ENCODE measurements at places on chromosomes 6 and 20.

DNA sequence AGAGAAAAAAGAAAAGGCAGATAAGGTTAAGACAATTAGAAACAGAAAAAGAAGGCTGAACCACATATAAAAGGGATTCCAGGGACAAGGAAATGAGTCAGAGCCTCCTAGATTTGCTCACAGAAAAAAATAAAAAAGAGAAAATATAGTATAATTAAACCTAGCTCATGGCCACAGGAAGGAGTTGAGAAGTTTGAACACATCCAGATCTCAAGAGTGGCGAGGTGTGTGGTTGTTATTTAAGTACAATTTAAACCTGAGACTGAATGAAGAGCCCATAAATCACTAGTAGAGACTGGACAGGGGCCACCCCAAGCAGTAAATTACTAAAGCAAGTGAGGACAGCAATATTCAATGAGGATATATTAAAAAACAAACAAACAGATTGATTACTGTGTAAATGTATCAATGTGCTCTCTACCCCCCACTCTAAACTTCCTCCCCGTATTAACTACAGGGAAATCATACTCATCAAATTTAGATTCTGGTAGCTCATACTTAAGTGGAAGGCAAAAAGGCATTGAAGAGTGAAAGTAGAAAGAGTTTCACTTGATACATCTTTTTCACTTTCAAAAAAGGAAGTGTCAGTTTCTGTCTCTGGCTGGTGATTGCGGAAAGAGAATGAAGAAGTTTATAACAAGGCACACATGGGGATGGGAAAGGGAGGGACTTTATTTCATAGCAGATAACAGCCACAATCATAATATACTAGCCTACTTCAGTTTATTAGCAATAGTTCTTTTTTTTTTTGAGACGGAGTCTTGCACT, 49.3 kb upstream of the SCAF8 start:
- peak; percentile 25 for DNase-seq

DNA sequence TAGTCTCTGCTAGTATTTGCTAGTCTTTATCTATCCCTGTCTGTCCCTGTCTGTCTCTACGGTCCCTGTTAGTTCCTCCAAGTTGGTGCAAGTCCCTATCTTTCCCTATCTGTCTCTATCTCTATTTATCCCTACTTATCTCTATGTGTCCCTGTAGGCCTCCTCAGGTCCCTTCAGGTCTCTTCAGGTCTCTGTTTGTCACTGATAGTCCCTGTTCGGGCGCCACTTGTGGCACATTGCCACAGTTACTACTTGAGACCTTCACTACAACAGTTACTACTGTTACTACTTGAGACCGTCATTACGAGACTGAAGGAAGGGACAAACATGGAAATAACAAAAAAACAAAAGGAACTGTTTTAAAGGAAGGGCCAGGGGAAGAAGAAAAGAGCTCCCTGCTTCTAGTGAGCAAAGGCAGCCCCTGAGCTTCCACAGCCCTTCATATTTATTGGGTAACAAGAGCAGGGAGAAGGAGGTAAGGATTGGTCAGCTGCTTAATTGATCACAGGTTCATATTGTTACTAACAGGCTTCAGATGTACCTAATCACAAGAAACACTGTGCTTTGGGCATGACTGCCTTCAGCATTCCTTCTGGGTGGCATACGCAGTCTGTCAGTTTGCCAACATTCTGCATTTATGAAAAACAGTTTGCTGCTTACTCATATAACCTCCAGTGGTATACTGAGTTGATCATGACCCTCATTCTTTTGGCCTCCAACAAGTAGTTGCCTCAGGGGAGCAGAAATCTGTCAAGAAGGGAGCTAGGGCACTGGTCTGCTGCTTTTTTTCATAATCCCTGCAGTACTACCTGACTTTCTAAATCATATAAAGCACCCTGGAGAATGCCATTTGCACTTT, 8.4 kb downstream of the EPB41L2 start:
- no peak for DNase-seq

DNA sequence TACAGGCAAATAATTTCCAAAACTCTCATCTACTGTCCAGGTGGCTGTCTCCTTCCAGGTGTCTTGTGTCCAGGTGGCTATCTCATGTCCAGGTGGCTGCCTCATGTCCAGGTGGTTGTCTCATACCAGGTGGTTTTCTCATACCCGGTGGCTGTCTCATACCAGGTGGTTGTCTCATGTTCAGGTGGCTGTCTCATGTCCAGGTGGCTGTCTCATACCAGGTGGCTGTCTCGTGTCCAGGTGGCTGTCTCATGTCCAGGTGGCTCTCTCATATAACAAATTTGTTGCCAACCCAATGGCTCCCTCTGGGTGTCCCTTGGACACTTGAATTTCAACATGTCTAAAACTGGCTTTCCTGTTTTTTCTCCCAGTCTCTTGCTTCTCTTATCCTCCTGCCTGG, 14.3 kb upstream of the SLC22A3 start:
- no peak for DNase-seq

- no peak for DNase-seq
Observed at GRCh38 chr20:63025534-63026331, 19.0 kb upstream of the BHLHE23 start.

- no peak for DNase-seq
Observed at GRCh38 chr6:124986164-124986563, 23.9 kb downstream of the RNF217 start.

- no peak for DNase-seq
Observed at GRCh38 chr6:14211562-14211942, 94.0 kb downstream of the CD83 start.

- DNase-seq, result no peak
Observed at GRCh38 chr6:112613410-112613809, 266.3 kb downstream of the RFPL4B start.

DNA sequence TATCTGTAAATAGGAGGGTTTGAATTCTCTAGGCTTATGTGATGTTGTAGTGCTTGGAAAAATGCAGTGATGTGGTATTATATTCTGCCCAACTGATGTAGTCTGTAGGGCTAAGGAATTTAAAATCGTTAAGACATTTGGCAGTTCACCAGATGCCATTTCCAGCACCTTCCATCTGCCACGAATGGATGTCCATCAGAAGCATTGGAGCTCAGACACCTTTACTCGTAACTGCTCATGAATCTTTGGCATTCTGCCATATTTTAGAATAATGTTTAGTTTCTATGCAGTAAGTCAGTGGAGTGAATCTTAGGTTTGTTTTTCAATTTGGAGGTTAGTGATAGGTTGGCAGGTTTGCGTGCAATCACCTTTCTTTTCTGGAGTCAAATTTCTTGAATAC, 2.4 kb upstream of the SYTL3 start:
- DNase-seq, result no peak

- DNase-seq, result no peak
Observed at GRCh38 chr20:62149532-62150309, 6.2 kb downstream of the SS18L1 start.

DNA sequence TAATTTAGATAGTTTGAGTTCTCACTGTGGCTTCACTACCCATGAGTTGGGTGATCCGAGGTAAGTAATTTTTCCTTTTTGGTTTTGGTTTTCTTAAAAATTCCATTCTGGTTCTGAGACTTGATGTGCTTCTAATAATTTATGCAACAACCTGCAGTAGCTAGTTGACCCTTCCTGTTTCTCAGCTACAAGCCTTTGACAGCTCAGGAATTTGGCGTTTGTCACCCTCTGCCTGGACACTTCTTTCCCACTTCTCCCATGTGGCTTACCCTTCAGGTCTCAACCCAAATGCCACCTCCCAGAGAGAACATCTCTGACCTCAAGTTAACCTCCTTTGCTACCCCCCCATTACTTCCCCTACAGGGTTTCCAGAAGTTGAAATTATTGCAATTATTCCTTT, 49.7 kb upstream of the TSHZ2 start:
- DNase-seq, result no peak

- DNase-seq, result no peak
Observed at GRCh38 chr6:112221981-112222852, 32.1 kb downstream of the LAMA4 start.

DNA sequence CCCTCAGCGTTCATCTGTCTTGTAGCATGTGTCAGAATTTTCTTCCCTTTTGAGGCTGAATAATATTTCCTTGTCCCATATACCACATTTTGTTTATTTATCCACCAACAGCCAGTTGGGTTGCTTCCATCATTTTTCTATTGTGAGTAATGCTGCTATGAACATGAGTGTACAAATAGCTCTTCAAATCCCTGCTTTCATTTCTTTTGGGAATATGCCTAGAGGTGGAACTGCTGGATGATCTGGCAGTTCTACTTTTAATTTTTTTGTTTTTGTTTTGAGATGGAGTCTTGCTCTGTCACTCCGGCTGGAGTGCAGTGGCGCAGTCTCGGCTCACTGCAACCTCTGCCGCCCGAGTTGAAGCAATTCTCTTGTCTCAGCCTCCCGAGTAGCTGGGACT, 64.7 kb downstream of the SASH1 start:
- DNase-seq, result no peak

DNA sequence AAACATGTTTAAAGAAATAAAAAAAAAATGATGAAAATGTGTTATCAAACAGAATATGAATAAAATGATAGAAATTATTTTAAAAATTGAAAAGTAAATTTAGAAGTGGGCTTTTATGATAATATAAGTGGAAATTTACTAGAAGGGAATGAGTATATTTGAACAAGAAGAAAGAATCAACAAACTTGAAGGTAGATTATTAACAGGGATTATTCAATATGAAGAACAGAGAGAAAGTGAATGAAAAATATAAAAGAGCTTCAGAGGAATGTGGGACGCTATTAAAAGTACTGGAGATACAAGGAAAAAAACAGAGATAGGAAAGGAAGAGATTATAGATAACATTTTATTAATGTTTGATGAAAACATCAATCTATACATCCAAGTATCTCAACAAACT, 1014.4 kb upstream of the CITED2 start:
- no peak for DNase-seq

GRCh38 chr6:125952764-125953501, 3.6 kb upstream of the HINT3 start:
- DNase-seq, result no peak

DNA sequence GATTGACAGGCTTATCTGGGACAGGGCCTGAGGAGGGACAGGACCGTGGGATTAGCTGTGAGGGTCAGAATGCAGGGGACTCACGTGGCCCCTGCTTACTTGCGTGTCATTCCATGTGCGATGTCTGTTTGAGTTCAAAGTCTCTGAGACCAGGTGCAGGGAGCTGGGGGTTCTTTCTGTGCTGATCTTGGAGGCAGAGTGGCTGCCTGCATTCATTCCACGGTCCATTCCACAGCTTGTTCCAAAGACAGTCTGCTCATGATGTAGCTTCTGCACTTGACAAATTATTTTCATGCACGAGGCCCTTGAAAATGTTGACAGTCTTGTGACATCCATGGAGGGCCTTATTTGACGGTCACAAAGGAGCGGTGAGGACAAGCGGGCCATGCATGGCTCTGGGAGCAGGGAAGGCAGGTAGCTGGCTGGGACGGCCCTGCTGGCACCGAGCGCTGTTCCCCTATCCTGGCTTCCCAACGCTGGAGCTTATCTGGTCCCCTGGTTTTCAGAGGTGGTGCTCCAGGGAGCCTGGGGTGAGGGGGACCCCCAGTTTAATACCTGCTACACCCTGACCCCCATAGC, 156.3 kb upstream of the RNF24 start:
- DNase-seq, result no peak

DNA sequence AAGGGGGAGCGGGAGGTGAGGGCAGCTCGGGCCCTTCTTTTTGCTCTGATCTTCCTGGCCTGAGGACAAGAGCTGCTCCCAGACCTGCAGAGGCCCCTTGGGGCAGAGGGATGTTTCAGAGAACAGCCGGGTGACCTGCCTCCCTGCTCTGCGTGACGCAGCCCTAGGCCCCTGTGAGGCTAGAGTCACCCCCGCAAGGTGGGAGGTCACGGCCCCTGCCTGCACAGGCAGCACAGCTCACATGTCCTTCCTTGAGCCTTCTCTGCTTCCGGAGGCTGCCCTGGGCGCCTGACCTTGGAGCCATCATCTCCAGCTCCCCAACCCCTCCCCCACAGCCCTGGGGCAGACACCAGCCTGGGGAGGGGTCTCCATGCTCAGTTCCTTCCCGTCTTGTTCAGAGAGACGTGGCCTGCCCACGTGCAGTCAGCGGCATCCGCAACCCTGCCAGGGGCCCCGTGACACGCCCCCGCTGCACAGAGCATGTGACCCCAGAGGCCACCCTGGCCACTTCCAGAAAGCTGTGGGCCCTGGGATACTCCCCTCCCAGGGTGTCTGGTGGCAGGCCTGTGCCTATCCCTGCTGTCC, at the start of gene BIRC7:
BIRC7 (plus strand) TSS at position 507 of the 585 bp plus-strand sequence. CDS start 192 bp downstream, outside the sequence.
- DNase-seq, result no peak

GRCh38 chr6:53378208-53378607, 29.5 kb upstream of the ELOVL5 start:
- no peak for DNase-seq

DNA sequence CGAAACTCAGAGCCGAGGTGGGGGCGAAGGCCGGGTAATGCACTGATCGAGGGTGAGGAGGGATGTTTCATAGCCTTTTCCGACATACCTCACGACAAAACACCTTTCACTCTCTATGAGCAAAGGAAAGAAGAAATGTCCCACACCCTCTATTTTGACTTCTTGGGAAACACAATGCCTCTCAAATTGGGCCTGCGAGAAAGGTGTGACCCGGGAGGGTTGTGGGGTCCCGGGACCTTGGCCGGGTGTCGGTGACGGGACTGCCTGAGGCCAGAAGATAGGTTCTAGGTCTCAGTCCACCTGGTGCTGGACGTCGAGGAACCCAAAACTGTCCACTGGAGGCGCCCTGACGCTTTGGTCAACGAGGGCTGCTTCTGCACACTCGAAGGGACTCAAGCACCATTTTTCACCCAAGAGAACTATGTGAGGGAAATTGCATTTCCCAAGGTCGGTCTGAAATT, 41.1 kb upstream of the OSTM1 start:
- DNase-seq, result no peak

DNA sequence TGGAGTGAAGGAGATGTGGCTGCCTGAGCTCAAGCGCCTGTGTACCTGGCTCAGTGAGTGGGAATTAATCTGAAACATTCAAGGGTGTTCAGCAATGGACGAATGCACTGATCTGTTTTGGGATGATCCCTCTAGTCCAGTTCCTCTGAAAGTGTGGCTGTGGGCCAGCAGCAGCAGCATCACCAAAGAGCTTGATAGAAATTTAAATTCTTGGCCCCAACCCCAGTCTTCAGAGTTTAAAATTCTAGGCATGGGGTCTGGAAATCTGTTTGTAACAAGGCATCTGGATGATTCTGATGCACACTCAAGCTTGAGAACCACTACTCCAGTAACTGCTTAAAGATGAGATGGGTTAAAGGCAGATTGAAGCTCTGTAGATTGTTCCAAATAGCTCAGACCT, 59.2 kb downstream of the STMND1 start:
- DNase-seq, result no peak

DNA sequence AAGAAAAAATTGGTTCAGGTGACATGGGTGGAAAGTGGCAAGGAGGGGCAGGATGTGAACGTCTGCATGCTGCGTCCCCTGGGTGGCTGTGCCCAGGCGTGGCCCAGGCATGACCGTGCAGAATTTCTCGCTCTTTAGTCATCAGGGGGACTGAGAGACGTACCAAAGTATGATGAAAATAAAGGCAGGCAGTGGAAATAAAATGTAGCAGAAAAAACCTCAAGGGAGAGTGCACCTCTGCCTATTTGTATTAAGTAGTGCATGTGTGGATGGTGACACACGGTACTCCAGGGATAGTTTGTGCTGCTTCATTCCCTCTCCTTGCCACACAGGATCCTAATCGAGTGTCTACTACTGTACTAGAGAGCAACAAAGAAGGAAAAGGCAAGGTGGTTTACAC, 81.1 kb downstream of the ATP9A start:
- DNase-seq, result no peak
